ENCODE measurements at places on chromosomes 4 and X. TPM values are rescaled to one million over a fixed set of nuclear protein-coding genes. Genes with fewer than 3 reads are reported as not detected.

GRCh38 chr4:43339435-43339834 is 446.9 kb downstream of the GRXCR1 start:
- no peaks in the 10 kb centered on the region for H3K4me1 ChIP-seq
- no peak overlapping the region for H3K4me3 ChIP-seq
- H3K27me3 ChIP-seq, result no peaks in the 10 kb centered on the region
- H3K36me3 ChIP-seq, result no peaks in the 10 kb centered on the region
- no peak overlapping the region for H3K27ac ChIP-seq

GRCh38 chr4:153595894-153596601 is 88.0 kb upstream of the TLR2 start:
- H3K27me3 ChIP-seq, result no peaks in the 10 kb centered on the region
- H3K4me1 ChIP-seq, result peaks cover 16% of the 10 kb centered on the region
- peak; percentile 34 for DNase-seq
- H3K27ac ChIP-seq, result peak overlapping the region; percentile 14
- peaks cover 48% of the 10 kb centered on the region for H3K36me3 ChIP-seq
- H3K4me3 ChIP-seq, result no peak overlapping the region

- H3K27ac ChIP-seq, result no peak overlapping the region
- H3K36me3 ChIP-seq, result no peaks in the 10 kb centered on the region
- H3K4me3 ChIP-seq, result no peak overlapping the region
- no peak for DNase-seq
- no peaks in the 10 kb centered on the region for H3K27me3 ChIP-seq
- H3K4me1 ChIP-seq, result no peaks in the 10 kb centered on the region
Observed at GRCh38 chr4:16788868-16789267, 109.6 kb downstream of the LDB2 start.

GRCh38 chr4:123838474-123838873 is 441.9 kb downstream of the SPRY1 start:
- no peak for DNase-seq
- H3K27me3 ChIP-seq, result no peaks in the 10 kb centered on the region
- H3K36me3 ChIP-seq, result no peaks in the 10 kb centered on the region
- no peaks in the 10 kb centered on the region for H3K4me1 ChIP-seq
- H3K4me3 ChIP-seq, result no peak overlapping the region

Gene SASH3
- 133 TPM for total RNA-seq

Gene MAGEB17
- not detected for total RNA-seq

DNA sequence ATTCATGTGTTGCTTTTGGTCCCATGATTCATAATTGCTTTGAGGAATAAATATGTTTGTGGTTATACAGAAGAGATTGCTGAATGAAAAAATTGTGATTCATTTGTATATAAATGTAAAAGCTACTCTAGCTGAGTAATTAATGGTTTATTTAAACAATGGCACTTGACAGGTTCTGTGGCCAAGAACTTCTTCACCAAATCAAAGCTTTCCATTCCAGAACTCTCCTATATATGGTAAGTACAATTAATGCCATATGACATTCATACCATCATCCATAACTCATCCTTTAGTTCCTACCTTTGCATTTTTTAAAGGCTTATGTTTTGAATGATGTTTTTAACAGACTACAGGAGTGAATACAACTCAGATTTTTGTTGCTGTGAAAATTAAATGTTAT is 105.8 kb downstream of the REPS2 start:
- DNase-seq, result no peak
- H3K27me3 ChIP-seq, result no peaks in the 10 kb centered on the region
- H3K4me1 ChIP-seq, result no peaks in the 10 kb centered on the region
- no peak overlapping the region for H3K27ac ChIP-seq

Measured in activated CD4-positive, alpha-beta memory T cell treated with anti-CD3 and anti-CD28 coated beads for 36 hours (primary cell).